T-cell (primary cell): ENCODE measurements at places on chromosomes 3 and 15. TPM values are rescaled to one million over a fixed set of nuclear protein-coding genes. Genes with fewer than 3 reads are reported as not detected.

The GRIP2 gene
- 0.20 TPM for total RNA-seq

GRCh38 chr3:150789451-150789850 is 26.5 kb upstream of the SIAH2 start:
- DNase-seq: no peak

DNA sequence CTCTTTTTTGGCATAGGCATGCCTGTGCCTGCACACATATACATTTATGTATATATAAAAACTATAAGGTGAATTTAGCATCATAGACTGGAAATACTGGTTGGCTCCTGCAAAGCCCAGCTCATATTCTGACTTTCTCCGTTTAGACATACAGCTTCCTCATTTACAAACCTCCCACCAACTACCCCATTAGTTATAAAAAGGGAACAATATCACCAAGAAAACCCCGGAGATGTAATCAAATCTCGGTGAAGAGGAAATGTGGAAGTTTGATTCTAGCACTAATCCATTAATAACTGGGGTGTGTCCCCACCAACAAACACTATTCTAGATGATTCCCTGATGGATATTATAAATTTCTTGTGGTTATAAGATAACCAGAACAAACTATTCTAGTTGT is 517.7 kb upstream of the TBL1XR1 start:
- DNase-seq: no peak

- DNase-seq: no peak
These were observed 76.1 kb downstream of the CLDN11 start for GRCh38 chr3:170494766-170495165.

GRCh38 chr3:120569222-120570057 is 26.7 kb upstream of the NDUFB4 start:
- DNase-seq: no peak

GRCh38 chr3:65893631-65894030 is 145.1 kb downstream of the MAGI1 start:
- no peak for DNase-seq

- DNase-seq: no peak
These were observed 252.7 kb downstream of the TJP1 start for GRCh38 chr15:29569533-29570092.

The ARPP19 gene
- 95.9 TPM for total RNA-seq

GRCh38 chr3:185807445-185808068 is 17.3 kb downstream of the IGF2BP2 start:
- no peak for DNase-seq

GRCh38 chr15:77012868-77013267 is 17.9 kb downstream of the PSTPIP1 start:
- peak; percentile 52 for DNase-seq

DNA sequence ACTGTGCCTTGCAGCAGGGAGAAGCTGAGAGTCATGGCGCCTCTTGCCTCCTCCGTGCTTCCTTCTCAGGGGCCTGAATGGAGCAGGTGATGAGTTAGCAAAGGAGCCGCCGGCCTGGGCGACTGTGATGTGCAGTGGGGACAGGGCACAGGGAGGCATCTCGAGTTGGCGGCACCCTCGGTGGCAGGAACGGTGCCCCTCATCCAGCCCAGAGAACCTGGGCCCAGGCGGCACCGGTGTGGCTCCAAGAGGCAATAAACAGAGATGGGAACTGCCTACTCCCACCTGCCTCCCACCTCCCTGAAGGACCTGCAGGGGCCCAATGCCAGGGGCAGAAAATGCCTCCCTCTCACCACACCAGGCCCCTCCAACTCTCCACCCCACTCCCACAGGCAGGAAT is 6.2 kb downstream of the SLC41A3 start:
- DNase-seq: no peak

DNA sequence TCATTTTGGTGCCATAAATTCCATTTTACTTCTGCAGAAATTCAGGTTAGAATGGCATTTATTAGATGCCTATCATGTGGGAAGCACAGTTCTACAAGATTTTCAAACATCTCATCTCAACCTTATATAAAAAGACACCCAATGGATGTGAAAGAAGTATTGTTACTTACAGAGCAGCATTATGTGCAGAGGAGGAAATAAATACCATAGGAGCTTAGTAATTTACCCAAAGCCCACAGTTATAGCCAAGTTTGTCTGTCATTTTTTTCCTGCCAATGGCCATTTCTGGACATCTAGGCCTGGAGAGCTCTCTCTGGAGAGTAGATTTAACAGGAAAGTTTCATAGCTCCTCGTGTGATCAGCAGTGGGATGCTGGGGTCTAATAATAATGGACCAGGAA is 659.4 kb upstream of the NAALADL2 start:
- DNase-seq: no peak

The STRA6 gene
- not detected for total RNA-seq

DNA sequence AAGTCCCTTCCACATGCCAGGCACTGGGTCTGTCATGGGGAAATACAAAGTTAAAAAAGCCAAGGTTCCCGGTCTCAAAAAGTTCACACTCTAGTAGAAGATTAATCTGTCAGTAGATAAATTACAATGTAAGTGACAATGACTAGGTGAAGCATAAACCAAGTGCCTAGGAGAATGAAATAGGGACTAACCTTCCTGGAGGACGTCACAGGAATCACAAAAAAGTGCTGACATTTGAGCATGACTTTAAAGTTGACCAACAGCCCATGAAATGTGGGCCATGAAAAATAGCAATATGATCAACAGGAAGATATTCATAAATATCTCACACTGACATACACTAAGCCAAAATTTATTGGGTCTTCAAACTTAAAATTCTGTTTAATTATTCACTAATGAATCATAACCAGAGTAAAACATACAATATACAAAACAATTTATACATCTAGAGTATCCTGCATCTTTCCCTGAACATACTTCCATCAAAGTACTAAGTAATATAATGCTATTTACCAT is 20.0 kb downstream of the COPS2 start:
- DNase-seq: no peak

DNA sequence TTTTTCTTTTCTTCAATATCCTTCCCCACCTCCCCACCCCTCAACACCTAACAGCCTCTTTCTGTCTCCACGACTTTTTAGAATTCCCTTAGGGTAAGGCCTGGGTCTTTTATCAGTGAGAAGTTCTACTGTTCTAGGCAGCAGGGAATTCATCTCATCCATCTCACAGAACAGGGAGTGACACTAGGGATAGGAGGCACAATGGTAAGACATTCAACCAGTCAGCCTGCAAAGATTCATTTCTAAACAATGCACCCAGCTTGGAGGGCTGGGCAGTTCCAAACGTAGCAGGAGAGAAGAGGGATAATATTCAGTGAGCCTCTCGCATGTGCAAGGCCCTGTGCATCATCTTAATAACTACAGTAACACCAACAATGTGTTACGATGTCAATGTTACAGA is 43.6 kb downstream of the LRIG1 start:
- DNase-seq: no peak

The IL5RA gene
- total RNA-seq: 0.60 TPM

DNA sequence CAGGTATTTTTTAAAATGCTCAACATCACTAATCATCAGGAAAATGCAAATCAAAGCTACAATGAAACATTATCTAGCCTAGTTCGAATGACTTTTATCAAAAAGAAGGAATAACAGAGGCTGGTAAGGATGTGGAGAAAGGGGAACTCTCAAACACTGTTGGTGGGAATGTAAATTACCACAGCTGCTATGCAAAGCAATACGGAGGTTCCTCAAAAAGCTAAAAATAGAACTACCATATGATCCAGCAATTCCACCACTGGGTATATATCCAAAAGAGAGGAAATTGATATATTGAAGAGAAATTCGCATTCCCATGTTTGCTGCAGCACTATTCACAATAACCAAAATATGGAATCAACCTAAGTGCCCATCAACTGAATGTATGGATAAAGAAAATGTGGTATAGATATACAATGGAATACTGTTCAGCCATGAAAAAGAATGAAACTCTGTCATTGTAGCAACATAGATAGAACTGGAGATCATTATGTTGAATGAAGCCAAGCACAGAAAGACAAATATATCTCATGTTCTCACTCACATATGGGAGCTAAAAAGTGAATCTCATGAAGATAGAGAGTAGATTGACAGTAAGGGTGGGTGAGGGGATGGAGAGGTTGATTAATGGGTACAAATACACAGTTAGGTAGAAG is 19.7 kb upstream of the CLN6 start:
- DNase-seq: no peak

GRCh38 chr3:29924783-29925561 is 644.1 kb downstream of the RBMS3 start:
- no peak for DNase-seq

- no peak for DNase-seq
These were observed 116.3 kb downstream of the PDZRN3 start for GRCh38 chr3:73508330-73508954.

GRCh38 chr15:57165992-57166391 is 210.3 kb upstream of the CGNL1 start:
- DNase-seq: no peak

DNA sequence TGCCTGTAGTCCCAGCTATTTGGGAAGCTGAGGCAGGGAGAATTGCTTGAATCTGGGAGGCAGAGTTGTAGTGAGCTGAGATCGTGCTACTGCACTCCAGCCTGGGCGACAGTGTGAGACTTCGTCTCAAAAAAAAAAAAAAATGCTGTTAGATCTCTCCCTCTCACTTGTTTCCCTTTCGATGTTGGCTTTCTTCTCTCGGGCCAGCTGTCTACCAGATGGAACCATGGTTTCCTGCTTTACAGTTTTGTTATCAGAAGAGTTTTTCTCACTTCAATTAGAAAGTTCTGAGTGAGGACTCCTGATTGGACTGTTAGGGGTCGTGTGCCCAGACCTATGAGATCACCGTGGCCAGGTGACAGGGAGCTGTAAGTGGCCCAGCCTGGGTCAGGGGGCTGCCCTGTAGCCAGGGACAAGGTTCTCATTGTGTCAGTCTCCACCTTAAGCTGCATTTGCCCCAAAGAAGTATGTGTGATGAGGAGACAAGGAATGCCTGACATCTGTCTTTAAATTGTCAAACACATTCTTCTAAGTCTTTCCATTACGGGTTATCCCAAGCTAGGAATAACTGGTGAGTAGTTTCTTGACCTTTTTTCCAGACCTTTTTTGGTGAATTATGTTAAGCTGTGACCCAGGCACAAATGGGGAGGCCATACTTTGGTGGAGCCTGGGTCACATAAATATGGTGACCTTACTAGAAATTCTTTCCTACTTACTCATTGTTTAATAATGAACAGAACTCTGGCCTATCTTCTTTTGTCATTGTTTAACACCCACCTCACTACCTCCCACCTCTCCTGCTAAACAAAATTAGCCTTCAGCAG is 25.2 kb downstream of the SNAPC5 start:
- DNase-seq: peak; percentile 61

The BFSP2 gene
- total RNA-seq: not detected

DNA sequence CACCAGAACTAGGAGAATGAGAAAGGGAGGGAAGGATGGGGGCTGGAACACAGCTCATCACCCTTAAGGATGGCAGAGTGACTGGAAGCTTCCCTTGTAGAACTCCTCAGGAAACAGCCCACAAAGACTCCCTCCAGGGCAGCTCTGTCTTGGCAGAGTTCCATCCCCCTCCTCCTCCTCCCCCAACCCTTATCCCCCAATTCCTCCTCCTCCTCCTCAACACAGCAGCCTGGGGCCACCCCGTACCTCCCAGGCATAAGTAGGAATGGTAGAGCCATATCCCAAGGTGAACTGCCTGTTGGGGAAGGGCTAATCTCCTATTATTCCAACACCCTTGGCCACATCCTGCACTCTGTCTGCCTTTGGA is 38.8 kb downstream of the ADCY5 start:
- DNase-seq: no peak

DNA sequence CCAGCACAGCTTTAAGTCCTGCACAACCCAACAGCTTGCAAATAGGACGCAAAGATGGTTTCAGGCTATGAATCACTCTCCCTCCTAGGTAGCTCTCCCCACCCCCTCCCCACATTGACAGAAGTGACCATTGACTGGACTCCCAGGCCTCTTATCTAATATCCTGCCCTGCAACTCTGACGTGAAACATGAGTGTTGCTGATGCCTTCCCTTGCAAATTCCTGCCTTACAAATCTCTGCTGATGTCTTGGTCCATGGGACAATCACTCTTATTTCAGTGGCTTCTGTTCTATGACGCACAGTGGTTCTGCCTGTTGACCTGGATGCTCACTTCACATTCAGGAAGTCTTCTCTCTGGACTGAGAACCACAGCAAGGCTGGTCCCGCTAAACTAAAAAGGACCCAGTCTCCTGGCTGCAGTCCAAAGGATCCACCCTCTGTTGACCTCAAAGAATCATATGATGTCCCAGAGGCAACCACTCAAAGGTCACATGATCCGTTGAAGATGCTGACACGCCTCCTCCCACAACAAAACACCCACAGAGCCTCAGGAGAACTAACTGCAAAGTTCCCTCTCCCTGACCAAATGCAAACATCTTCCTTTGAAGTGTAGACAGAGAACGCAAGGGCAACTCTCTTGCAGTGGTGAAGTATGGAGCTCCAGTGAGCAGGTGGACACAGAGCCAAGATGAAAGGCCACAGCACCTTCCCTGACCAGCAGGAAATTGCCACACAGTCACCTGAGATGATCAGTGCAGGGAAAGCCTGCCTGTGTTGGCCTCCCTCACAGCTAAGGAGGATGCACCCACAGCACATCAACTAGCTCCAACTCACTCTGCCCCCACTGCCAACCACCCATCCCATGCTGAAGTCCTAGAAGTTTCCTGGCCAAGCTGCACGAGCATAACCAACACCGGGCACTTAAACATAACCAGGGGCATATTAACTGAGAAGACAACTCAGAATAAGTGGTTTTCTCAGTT is 112.3 kb downstream of the ADAMTS17 start:
- no peak for DNase-seq
